ENCODE measurements at places on chromosomes 7 and 10.

DNA sequence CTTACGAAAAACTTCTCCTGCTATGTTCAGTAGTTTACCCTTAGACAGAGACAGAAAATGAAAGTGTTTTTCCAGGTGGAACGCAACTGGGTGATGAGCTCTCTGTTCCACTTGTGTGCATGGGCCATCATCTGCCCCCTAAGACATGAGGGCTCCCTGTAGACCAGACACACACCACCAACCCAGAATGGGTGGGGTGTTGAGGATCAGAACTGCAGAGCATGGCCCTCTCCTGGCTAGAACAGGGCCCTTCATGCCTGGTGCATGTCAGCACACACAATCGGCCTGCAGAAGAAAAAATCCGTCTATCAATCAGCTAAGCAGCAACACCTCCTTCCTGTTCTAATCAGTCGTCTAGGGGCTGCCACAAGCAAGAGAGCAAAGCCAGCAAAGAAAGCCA lies 186.2 kb upstream of the INHBA start:
- no peak for DNase-seq

DNA sequence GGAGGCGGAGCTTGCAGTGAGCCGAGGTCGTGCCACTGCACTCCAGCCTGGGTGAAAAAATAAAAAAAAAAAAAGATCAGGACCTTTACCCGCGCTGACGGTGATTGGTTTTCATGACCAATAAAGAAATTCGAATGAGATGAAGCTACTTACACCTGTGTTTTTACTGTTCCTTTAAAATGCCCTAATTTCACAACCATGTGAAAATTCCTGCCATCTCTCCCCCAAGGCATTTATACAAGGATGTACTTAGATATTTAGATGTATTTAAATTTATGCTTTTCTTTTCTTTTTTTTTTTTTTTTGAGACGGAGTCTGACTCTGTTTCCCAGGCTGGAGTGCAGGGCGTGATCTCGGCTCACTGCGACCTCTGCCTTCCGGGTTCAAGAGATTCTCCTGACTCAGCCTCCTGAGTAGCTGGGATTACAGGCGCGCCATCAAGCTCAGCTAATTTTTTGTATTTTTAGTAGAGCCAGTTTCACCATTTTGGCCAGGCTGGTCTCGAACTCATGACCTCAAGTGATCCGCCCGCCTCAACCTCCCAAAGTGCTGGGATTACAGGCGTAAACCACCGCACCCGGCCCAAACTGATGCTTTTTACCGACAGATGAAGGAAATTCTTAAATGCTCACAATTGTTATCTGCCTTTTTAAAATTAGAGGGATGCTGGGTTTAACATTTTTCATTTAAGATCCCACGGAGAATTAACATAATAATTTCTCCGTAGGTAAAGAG lies 3.1 kb upstream of the PHYH start:
- no peak for DNase-seq

DNA sequence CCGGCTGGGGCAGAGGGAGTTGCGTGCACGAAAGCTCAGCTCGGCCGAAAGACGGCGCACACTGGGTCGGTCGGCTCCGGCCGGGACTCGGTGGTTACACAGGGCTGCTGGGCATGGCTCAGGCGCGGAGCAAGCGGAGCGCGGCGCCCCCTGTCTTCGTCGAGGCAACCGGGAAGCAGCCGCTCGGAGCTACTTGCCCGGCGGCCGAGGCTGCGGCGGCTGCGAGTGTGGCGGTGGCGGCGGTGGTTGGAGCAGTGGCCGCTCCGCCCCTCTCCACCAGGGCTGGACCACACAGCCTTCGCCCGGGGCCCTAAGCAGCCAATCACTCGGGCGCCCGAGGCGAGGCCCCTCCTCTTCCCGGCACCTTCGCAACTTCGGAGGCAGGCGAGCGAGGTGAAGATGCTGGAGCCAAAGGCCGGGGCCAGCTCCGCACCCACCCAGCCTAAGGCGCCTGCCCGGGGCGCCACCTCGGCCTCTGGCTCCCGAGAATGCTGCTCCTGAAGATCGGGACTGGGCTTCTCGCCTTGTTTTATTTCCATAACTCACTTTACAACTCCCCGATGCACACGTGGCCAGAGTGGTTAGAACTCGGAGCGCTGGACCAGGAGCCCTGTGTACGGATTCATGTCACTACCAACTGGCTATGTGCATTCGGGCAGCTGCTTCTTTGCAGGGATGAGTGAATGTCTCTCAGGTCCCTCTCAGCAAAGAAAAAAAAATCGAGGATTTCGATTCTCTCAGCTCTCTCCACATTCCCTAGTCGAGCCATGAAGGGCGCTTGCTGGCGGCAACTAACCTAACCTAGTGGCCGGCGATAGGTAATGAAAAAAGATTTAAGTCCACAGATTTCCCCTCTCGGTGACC lies at the start of gene TLL2:
TSS of gene TLL2 (minus strand) at position 229 of the 864 bp plus-strand sequence. CDS start 241 bp downstream, outside the sequence.
- DNase-seq: peak; percentile 31

- DNase-seq: no peak
These were observed 5.8 kb downstream of the TSPAN15 start for GRCh38 chr10:69456880-69457693.

DNA sequence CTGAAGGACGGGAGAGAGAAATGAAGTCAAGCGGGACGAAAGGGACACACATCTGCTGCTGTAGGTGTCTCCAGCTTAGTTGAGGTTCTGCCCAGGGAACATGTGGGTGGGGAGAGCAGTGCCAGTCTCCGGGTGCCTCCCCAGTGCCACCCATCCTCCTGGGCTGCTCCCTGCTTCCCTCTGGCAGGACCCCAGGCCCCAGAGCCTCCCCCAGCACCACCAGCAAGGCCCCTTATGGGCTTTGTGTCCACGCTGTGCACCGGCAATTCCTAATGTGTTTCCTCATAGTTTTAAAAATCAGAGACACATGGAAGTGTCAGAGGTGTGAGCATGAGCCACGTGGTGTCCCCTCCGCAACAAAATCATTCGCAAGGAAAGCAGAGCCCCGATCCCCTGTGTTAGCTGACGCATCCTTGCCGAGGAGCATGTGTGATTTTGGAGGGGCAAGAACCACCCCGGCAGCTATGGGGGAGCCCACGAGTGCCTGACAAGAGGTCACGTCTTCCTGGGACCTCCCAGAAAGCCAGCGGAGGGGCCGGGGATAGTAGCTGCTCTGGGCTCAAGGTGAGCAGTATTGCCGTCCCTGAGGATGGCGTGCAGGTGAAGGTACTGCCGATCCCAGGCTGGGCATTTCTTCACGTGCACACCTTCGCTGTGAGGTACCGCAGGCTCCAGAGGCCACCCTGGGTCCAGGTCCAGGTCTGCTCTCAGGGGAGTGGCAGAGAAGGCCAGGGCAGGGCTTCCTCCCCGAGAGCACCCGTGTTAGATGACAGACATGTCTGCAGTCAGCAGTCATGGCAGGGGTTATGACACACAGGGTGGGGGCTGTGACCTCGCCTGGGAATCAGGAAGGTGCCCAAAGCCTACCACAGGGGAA lies 448.2 kb upstream of the FOXK1 start:
- no peak for DNase-seq

DNA sequence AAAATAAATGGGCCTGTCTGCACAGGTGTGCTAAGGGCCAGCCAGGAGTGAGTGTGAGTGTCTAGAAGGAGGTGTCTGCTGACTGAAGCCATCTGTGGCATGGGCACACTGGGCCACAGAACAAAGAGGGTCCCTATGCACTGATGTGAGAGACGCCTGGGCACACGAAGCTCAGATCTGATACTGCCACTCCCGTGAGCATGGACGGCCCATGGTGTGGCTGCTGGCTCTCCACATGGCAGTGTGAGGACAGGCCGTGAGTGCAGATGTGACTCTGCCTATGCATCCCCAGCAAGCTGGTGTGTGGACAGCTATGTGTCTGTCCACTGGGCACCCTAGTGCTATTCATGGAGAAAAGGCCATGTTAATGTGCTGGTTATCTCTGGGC lies 12.8 kb upstream of the MYL7 start:
- DNase-seq: no peak

DNA sequence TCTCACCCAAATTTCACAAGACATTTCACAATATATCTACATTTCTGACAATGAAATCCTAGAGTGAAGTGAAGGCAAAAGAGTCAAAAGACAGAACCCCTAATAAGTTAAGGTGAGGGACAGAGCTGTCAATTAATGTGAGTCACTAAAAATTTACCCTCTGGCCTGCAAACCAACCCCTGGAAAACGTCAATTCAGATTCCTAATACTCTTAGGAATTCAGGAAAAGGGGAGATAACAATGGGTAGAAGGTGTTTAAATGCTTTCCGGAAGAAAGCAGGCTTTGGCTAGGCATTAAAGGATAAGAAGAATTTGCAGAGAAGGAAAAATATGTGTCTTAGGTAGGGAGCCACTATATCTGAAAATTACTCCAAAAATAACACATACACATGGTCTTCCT lies 299.6 kb downstream of the INHBA start:
- DNase-seq: no peak

DNA sequence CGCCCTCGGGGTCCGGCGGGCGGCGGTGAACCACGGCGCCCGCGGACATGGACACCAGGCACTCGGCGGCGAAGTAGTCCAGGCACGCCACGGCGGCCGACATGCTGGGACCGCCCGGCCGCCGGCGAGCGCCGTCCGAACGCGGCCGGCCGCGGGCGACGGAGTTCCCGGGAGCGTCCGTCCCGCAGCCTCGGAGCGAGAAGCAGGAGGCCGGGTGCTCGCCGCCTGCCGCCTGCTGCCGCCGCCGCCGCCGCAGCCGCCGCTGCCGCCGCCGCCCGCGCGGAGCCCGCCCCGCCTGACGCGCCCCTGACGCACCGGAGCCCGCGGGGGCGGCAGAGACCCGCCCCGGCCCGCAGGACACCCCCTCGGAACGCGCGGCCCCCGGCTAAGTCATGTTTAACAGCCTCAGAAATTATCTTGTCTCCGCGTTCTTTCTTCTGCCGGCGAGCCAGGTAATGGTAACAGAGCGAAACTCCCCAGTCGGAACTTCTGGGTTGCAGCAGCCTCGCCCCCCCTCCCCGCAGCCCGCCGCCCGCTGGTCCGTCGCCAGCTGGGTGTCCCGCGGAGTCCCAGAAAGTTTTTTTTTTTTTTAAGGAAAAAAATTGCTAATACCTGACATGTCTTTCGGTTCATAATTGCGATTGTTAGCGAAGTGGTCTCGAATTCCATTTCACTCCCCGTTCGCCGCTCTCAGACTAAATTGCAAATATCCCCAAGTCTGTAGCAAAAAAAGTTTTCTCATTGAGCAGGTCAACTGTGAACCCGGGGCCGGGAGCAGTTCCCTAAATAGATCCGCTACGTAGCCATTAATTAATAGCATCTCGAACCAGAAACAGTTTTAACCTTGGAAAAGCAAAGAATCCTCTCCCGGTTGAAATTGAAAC lies at the start of gene KLF14:
TSS of gene KLF14 (minus strand) at position 277 of the 884 bp plus-strand sequence. CDS start at position 103, 174 bp downstream.
- no peak for DNase-seq

Data from activated T-helper 1 cell treated with anti-CD3 and anti-CD28 coated beads, Interleukin-2, amount 50 U/mL, for 16 hours (primary cell).